ENCODE measurements at places on chromosomes 5 and 9.

GRCh38 chr9:108816037-108816436 lies 39.7 kb downstream of the ACTL7B start:
- DNase-seq = no peak

DNA sequence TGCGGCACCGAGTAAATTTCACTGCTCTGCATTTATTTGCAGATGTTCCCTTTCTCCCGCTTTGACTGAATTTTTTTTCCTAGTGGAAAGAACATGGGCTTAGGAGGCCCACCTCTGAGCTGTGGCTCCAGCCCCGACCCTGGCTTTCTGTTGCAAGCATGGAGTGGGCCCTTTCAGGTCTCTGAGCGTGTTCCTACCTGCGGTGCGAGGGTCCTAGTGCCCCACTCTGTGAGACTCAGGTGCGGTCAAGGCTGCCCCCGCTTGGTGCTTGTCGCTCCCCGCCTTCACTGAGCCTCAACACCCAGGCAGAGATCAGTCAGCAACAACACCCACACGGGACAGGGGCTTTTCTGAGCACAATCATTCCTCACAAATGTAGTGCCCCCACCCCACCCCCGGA lies 32.0 kb downstream of the SLC6A3 start:
- DNase-seq = no peak

GRCh38 chr5:179318221-179318955 lies 26.9 kb downstream of the ADAMTS2 start:
- DNase-seq = no peak

DNA sequence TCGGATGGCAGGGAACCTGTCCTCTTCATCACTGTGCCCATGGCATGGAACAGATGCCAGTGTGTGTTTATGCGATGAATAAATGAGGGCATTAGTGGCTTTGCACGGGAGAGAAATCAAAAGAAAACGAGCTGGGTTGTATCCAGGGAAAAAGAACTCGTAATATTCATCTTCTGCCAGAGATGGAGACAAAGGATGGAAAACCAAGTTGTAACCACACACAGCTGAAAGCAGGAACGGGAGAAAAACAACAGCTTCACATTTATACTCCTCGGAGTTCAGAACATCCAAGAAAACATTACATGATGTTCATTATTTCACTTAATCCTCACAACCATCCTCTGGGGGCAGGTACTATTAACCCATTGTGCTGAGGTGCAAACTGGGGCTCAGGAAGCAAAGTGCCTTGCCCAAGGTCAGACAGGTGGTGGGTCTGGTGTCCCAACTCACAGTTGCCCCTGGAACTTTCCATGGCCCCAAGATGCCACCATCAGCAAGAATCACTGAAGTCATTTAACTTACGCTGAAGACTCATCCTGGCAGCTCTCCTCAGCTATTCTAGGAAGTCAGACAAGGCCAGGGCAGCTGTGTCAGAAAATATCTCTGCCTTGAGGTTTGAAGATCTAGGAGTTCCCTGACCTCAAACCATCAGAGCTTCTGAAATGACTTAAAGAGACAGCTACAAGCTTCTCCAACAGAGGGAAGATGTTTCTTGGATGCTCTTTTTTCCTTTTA lies 250.4 kb downstream of the NSG2 start:
- no peak for DNase-seq

- no peak for DNase-seq
Observed at GRCh38 chr5:135223404-135223803, 175.6 kb downstream of the MACROH2A1 start.

- DNase-seq = no peak
Observed at GRCh38 chr9:134867917-134868750, 12.5 kb upstream of the FCN2 start.
